ENCODE measurements at places on chromosomes 4 and X. TPM values are rescaled to one million over a fixed set of nuclear protein-coding genes. Genes with fewer than 3 reads are reported as not detected.

GRCh38 chrX:150897421-150898320 lies 797 bp downstream of the CD99L2 start:
- no peaks in the 10 kb centered on the region for H3K4me1 ChIP-seq
- DNase-seq: peak; percentile 54

DNA sequence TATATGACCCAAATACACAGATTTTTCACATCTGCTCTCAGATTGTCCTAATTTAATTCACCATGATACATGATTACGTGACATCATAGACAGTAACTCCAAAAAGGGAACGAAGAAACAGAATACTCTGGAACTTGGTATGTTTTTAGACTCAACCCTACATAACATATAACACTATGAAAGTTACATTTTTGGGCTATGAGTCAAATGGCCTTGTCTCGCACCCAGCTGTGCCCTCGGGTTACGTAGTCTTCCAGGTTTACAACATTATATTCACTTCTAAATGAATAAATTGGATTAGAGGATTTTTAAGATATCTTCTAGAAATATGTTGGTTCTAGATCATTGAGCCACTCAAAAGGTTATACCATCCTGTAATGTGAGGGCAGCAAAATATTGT lies 2089.6 kb upstream of the TENM3 start:
- no peak for DNase-seq
- H3K27me3 ChIP-seq: no peaks in the 10 kb centered on the region
- no peak overlapping the region for H3K4me3 ChIP-seq
- H3K4me1 ChIP-seq: no peaks in the 10 kb centered on the region

Gene SSX4B
- not detected for total RNA-seq

Gene LINC00632
- total RNA-seq: 6.6 TPM

Data from stomach (tissue), 19 donors.